ENCODE measurements at places on chromosomes 3 and 15.
A peak's percentile ranks its signal among the peaks of the same experiment; 100 is the strongest.

DNA sequence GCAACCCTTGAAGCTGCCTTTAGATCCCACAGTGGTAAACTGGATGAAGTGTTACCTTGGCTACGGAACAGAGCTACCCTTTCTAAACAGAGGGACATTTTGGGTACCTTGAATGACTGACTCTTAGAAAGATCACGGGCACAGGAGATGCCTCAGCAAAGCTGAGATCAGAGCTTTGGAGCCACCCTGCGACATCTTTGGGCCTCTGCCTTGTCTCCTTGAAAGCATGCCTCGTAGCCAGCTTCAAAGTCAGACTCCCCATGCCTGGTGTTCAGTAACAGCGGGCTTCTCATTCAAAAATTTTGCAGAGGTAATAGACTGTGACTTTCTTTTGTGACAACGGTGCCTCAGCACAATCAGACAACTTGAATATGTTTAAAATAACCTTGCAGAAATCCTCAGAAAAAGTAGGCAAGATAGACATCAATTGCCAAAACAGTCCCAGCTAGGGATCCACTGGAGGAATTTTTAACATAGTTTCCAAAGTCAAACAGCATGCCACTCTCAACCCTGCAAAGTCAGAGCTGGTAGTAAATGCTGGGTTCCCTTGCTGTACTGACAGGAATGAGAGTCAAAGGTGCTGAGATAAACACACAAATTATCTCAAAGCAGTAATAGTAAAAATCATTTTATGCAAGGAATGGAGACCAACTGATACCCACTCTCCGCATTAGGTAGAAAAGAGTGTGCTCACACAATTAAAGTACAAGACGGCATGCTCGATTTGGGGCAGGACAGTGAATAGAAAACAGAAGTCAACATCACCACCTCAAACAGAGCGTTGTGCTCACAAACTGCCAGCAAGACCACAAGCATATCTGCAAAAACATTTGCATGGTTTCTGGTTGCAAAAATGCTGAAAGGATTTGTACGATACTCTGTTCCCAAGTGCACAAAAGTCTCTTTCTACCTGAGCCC, 82.1 kb downstream of the MYO1E start:
- no peak for DNase-seq

GRCh38 chr3:11591391-11592282, 52.1 kb downstream of the VGLL4 start:
- DNase-seq = peak; percentile 28

GRCh38 chr15:76837474-76837873, 67.7 kb downstream of the SCAPER start:
- no peak for DNase-seq

- no peak for DNase-seq
These were observed 26.9 kb upstream of the GOLGA8B start for GRCh38 chr15:34610354-34610753.

GRCh38 chr15:90053685-90054466, 48.4 kb downstream of the IDH2 start:
- no peak for DNase-seq

GRCh38 chr15:52196891-52197290, 5.7 kb upstream of the GNB5 start:
- no peak for DNase-seq

- DNase-seq = no peak
These were observed 4.8 kb upstream of the NR2F2 start for GRCh38 chr15:96325541-96326327.

DNA sequence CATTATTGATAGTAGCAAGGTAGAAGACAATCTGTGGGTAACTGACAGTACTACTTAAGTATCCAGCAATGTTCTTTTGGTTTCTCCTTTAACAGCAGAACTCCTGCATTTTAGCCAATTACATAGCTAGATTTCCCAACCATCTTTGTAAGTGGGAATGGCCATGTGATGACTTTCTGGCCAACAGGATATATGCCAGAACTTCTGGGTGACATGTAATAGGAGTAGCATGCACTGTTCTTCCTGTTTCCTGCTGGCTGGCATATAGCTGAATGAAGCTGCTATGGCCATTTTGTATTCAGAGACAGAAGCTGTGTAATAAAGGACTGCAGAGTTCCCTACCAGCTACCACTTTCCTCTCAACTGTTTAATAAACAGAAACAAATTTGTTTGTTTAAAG, 18.0 kb downstream of the SPICE1 start:
- no peak for DNase-seq

DNA sequence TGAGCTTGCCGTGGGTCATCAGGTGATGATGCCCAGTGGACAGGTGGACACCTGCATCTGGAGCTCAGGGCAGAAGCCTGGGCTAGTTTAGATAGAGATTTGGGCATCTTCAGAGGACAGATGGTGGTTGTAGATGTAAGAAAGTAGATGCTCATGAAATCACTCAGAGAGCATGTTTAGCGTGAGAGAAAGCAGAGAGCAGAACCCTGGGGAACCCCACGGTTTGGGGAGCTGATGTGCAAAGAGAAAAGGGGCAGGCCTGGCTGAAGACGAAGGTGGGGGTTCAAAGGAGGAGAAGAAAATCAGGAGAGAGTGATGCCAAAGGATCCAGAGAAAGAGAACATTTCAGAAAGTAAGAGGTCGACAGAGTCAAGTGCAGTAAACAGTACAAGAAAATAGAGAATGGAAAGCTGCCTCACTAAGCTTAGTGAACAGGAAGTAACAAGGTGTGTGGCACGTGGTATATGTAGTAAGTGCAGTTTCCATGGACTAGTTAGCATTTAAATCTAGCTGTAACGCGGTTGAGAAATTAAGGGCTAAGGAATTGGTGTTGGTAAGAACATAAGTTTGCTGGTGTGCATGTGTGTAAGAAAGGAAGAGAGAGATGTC, 13.5 kb downstream of the TIGIT start:
- DNase-seq = no peak

DNA sequence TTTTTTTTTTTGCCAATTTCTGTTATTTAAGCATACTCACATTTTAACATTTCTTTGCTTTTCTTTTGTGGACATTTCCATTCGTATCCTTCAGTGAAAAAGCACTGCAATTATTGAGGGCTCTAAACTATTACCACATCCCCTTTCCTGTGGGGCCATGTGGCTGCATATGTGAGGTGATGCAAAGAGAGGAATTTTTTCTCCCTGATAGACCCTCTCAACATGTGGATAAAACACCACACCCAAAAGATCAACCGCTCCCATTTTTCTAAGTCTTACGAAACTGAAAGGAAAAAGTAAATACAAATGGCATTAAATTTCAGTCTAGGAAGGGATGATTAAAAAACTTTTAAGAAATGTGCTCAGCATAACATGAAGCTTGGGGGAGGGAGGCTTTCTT, 68.8 kb downstream of the DNAJC13 start:
- DNase-seq = no peak

Measured in inflammatory macrophage treated with lipopolysaccharide for 1 hour (primary cell).